Stomach (tissue), 19 donors: ENCODE measurements at places on chromosomes 1 and 21.

DNA sequence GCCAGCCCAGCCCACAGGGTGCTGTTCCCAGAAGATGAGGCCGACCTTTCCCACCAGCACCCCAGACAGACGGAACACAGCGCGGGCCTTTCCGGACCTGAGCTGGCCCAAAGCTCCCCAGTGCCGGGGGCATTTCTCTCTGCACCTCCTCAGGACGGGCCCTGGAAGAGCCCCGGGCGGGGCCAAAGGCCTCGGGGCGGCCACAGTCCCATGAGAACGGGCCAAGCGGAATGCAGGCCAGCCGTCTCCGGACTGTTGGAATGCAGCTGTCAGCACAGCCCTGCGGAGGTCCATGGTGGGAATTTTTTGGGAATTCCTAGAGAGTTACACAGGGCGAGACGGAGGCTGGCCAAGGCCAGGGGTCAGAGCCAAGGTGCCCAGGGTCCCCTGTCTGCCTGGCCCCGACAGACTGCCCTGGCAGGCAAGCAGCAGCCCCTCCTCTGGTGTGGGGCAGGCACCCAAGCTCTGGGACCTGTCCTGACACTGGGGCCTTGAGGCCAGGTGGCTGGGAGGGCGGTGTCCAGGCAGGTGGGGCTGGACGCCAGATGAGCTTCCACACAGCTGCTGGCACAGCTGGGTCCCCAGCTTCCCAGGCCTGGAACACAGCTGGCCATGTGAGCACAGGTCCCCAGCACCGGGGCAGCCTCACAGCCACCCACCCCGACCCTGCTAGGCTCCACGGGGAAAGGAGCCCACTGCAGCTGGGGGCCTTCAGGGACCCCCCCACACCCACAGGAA lies 63.0 kb downstream of the MEGF6 start:
- no peak for DNase-seq

DNA sequence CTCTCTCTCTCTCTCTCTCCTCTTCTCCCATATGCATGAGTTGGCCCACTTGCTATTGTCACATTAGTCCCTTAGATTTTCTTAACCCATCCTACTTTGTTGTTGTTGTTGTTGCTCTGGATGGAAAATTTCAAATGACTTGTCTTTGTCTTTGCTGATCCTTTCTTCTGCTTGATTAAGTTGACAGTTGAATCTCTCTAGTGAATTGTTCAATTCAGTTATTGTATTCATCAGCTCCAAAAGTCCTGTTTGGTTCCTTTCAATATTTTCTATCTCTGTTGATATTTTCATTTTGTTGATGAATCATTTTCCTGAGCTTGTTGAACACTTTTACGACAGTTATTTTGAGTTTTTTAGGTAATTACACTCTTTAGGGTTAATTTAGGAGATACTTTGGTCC lies 18.8 kb upstream of the SLC35D1 start:
- no peak for DNase-seq

GRCh38 chr1:207024202-207025145 lies 8.1 kb downstream of the C1orf116 start:
- peak; percentile 73 for DNase-seq

- DNase-seq = no peak
Observed at GRCh38 chr21:41378849-41379248, 17.0 kb downstream of the MX2 start.

GRCh38 chr1:230224101-230224960 lies 157.3 kb downstream of the GALNT2 start:
- DNase-seq = no peak

- DNase-seq = no peak
Observed at GRCh38 chr1:111520053-111520452, 16.6 kb upstream of the ADORA3 start.

GRCh38 chr1:204104331-204105130 lies 31.6 kb downstream of the SOX13 start:
- peak; percentile 44 for DNase-seq

DNA sequence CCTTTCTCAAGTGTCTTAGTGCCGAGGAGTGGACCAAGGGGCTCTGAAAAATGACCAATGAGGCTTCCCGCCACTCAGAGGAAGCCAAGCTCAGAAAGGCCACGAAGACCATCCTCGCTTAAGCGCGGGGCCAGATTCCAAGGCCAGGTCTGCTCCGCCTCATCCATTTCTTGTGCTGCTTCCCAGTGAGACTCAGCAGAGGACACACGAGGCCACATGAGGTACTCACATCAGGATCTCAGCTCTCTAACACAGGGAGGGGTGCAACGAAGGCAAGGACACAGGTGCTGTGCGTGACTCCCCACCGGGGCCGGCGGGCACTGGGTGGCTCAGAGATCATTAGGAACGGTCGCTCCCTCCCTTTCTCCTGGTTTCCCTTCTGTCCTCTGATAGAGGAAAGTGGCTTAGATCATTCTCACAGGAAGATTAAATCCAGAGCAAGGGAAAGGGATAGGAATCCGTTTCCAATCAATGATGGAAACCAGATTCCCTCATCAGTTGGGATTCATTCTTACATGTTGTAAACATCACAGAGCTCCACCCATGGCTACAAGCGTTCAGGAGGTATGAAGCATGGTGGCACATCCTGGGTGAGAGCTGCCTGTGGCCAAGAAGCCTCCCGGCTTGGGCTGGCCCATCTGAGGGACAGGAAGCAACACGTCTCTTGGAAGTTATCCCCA lies 46.7 kb downstream of the CAPZB start:
- no peak for DNase-seq

DNA sequence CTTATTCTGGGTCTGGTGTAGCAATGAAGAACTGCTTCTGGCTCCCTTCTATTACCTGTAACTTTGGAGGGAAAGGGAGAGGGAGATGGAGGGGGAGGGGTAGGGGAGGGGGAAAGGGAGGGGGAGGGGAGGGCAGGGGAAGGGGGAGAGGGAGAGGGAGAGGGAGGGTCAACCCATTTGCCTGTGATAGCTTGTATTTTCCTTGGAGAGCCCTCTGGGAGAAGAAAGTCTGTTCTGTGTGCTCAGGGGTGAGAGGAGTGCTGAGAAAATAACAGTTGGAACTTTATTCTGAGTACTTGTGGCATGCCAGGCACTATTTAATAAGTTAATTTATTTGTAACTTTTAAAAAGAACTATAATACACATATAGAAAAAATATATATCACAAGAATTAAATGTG lies 70.7 kb upstream of the TSPAN2 start:
- no peak for DNase-seq

DNA sequence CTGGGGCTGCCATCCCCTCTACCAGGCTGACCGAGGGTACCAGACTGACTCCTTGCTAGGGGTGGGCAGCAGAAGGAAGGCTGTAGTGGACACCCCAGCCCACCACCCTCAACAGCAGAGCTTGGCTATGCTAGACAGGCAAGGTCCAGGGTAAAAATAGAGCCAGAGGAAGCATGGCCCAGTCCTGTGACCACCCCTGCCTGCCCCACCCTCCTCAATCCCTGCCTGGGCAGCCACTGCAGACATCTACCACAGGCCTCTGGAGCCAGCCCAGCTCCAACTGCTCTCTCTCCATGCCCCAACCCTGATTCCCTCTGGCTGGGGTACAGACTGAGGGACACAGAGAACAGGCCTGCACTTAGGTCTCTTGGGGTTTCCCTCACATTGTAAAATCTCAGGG lies 1.7 kb downstream of the S100A1 start:
- peak; percentile 12 for DNase-seq

GRCh38 chr1:14976256-14976655 lies 177.3 kb upstream of the TMEM51 start:
- no peak for DNase-seq

DNA sequence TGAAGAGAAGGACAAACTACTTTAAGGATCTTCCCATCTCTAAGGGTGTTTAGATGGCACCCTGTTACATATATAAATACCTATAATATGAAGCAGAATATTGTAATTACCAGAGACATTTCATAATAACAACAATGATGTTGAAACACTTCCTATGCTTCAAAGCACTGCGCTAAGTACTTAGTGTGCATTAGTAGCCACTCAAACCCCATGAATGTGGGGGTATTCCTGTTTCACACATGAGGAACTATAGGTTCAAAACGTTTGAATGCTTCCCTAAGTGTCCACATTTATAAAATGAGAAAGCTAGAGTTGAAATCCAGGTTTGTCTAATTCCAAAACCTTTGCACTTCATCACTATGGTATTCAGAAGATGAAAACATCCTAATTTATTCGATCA lies 18.5 kb upstream of the OR10J5 start:
- DNase-seq = no peak

DNA sequence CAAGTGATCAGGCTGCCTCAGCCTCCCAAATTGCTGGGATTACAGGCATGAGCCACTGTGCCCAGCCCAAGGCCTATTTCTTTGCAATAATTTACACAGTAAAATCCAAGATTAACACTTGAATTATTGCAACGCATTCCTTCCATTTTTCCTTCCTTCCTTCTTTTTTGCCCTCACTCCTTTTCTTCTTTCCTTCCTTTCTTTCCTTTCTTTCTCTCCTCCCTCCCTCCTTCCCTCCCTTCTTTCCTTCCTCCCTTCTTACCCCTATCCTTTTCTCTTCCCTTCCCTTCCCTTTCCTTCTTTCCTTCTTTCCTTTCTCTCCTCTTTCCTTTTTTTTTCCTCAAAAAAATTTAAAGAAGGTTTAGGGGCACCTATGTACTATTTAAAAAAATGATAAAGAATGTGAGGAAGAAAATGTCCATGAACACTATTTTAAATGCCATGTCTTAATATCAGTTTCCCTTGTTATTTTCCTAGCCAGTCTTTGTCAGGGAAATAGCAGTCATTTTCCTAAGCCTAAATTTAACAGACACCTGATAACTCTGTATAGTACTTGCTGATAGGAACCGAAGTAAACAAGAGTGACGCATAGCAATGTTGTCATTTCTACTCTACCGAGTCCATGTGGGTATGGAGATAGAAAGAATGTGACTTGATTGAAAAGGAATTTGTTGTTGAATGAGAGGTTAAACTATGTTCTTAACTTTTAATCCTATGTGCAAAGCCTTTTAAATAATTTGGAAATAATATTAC lies 79.8 kb upstream of the HMCN1 start:
- DNase-seq = no peak

DNA sequence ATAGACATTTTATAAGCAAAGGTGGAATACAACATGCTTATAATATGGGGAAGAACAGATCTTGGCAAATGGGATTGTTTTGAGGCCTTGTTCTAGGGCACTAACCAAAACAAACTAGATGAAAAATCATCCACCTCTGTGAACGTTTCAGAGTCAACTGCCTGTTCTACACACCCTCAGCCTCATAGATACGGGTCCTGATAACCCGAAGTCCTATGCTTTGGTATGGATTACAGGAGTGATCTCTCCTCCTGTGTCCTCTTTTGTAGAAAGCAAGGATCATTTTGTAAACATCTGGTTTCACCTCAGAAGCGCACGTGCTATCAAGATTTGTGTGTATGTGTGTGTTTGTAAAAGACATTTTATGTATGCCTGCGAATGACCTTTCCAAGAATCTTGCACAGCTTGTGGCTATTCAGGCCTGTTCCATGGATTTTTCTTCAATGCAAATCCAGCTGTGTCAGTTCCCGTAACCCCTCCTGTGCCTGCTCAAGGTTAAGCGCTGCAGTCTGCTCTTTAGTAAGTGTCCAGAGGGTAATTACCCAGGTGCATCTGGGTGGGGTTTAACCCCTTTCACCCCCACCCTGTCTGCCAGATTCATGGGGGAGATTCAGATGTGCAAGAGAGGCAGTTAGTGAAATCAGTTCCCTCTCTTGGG lies 132.4 kb downstream of the ROR1 start:
- no peak for DNase-seq

GRCh38 chr21:42818328-42818749 lies 61.0 kb downstream of the WDR4 start:
- DNase-seq = peak; percentile 78

DNA sequence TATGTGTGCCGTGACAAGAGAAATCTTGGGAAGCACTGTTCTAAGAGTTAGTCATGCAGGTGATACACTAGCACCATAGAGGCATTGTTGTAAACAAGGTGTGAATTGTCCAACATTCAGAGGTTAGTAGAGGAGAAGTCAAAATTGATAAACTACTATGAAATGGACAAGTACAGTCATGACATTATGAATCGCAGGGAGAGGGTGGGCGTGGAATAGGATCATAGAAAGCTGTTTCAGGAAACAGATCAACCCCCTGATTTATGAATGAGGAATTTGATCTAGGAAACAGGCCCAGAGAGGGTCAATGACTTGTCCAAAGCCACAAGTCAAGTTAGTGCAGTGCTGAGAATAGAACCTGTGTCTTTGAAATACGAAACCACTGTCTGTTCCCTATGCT lies 58.5 kb upstream of the LAX1 start:
- no peak for DNase-seq

- DNase-seq = no peak
Observed at GRCh38 chr1:153431002-153431401, 14.7 kb downstream of the S100A7A start.

DNA sequence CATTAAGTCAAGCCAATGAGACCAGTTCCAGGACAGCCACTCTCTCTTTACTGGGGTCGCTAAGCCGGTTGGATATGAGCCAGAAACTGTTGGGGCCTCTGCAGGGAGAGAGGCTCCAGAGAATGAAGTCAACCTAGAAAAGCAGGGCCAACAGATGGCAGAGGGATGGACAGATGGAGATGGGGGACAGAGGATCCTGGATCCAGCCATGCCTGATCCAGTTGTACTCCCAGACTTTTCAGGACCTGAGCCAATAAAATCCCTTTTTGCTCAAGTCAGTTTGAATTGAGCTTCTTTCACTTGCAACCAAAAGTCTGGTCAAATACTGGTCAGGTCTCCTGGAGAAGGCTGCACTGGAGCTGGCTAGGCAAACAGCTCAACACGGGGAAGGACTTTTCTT lies 2.2 kb downstream of the DHCR24 start:
- DNase-seq = no peak

DNA sequence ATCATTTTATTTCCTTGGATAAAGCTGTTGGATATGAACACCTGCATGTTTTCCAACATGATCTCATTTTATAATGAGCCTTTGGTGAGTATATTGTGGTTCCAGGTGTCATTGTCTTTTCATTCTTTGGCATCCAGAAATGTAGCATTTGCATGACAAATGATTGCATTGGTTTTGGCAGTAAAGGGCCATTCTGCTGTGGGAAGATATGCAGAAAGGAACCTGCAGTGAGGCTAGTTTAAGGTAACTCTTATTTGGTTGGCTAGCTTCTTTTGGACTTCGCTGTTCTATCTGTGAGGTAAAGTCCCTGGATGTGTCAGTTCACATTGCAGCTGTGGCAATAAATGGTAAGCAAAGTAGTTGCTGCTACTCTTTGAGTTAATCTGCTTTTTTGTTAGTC lies 343.0 kb downstream of the AMY1C start:
- no peak for DNase-seq

DNA sequence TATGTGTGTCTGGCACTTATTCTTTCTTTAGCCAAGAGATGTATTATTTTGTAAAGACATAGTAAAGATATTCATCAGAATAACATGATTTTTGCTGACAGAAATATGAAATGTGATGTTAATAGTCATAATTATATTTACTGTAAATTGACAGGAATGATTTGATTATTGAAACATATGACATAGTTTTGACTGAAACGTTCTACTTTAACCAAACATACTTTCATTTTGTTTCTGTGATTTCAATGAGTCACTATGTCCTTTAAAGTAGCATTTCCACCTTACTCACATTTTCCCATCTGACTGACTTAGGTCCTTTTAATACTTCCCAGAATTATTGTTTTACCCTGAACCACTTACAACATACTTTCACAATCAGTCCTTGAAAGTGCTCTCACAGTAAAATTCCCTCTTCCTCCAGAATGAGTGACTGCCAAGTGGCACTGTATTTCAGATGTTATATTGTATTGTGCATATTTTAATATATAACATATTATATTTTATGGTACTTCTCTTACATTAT lies 437.9 kb downstream of the NCAM2 start:
- no peak for DNase-seq

- DNase-seq = no peak
Observed at GRCh38 chr1:187682112-187682511, 853.4 kb downstream of the PLA2G4A start.
